Activated CD4-positive, alpha-beta T cell treated with anti-CD3 and anti-CD28 coated beads for 48 hours (primary cell): ENCODE measurements at places on chromosomes 3 and 15.
A peak's percentile ranks its signal among the peaks of the same experiment; 100 is the strongest.

DNA sequence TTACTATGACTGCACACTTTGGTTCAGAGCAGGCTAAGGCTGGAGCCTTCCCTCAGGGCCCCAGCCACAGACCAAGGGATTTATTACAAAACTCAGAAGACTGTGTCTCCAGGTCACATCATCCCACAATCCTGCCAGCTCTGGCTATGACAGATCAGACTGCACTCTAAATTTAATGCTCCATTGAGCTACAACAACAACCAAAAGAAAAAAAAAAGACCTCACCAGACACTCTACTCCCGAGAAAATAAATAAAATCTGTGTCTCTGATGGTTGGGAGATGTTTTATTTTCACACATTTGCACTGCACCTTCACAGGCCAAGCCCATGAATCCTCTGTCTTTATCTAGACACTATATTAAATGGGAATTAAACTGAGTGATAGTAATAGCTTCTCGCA is 50.8 kb upstream of the CTNNB1 start:
- DNase-seq: no peak

DNA sequence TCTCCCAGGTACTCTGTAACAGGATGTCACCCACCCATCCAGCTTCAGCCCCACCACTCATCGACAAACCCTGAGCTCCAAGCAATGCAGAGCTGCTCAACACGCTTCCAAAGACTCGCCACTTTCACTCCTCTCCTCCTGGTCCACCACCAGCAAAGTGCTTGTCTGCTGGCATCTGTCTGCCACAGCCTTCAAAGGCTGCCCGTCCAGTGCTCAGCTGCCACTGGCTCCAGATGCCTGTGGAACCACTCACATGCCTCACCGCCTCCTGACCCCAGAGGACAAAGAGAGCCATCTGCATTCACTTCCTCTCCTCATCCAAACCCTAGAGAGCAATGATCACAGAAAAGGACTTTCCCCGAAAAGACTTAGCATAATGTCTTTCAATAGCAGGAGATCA is 109.5 kb upstream of the OCA2 start:
- no peak for DNase-seq

DNA sequence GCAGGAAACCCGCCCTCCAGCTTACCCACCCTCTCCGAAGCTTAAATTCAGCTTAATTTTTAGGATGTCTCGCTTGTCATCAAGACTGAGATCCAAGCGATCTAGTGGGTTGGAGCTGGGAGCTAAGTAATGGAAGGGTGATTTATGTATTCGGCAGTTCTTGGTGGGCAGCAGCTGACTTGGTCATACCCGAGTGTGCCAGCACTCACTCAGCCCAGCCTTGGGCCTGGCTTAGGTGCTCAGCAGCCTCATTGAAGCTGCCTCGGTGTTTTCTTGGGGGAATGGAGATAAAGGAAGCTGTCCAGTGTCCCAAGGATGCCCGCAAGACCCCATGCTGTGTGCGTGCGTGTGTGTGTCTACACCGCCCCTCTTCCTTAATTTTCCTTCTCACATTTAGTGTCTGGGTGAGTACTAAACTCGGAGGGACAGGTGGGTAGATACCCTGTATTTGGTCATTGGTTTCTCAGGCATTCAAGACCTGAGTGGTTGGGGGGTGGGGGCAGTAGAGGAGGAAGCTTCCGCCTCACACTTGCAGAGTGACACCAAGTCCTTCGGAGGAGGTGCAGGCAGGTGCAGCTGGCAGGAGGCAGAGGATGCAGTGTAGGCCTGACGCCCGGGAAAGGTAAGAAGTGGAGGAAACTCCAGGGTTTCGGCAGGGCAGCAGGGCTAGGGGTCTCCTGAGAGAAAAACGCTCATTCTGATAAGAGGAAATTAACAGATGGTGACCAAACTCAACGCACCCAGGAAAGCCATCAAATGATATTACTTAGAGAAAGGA is 92.8 kb downstream of the PCSK6 start:
- no peak for DNase-seq

- no peak for DNase-seq
Measured at GRCh38 chr3:52860424-52860768, 25.6 kb upstream of the MUSTN1 start.

- no peak for DNase-seq
Measured at GRCh38 chr3:150520408-150520807, 25.9 kb downstream of the SERP1 start.

GRCh38 chr3:72145506-72146380 is 360.8 kb upstream of the PROK2 start:
- no peak for DNase-seq

GRCh38 chr15:80846031-80846815 is 67.1 kb downstream of the CEMIP start:
- DNase-seq: no peak

DNA sequence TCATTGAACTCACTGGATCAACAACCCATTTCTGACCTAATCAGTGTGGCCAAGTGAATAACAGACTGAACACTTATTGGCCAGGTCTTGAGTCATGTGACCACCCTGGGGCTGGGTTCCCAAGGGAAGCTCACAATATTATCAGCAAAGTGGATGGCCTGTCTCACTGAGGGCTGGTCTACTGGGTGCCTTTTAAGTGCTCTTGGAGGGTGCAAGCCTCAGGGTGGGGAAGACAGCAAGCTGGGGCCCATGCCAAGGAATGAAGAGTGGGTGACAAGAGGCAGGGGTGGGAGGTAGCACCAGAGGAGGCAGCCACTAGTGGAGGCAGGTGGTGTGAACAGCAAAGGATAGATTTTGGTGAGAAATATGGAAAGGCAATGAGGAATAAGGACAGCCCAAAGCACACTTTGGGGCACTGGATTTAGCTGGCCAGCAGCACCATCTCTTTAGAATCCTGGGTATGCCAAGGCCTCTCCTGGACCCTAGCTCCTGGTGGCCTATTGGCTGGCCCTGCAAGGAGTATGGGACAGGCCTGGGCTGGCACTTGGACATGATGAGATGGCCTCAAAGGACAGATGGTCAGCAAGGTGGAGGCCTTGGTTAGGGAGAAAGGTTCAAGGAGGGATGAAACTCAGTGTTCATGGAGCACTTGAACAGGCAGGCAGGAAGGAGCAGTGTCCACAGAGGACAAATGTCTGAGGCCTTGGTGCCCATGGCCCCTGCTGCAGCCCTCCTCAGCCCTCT is 34.2 kb downstream of the HMCES start:
- DNase-seq: no peak

- no peak for DNase-seq
Measured at GRCh38 chr3:122982216-122983185, 45.1 kb downstream of the SEMA5B start.

- no peak for DNase-seq
Measured at GRCh38 chr3:8723612-8724011, 10.0 kb upstream of the CAV3 start.

DNA sequence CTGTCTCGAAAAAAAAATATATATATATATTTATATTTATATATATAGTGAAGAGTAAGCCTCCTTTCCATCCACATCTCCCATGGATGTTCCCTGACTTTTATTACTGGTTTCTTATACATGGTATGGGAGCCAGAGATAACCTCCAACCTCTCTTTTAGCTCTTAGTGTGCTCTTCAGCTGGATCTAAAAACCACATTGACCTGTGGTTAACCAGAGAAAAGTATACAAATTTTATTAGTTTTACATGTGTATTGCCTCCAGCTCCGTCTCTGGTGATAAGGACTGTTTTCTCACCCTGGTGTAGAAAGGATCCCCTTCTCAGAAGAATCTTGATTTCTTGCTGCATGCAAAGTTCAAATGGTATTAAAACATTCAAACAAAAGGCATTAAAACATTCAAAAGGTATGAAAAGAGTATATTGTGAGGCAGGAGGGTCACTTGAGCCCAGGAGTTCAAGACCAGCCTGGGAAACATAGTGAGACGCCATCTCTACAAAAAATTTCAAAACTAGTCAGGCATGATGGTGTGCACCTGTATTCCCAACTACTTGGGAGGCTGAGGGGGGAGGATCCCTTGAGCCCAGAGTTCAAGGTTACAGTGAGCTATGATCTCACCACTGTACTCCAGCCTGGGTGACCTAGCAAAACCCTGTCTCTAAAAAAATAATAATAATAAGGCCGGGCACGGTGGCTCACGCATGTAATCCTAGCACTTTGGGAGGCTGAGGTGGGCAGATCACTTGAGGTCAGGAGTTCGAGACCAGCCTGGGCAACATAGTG is 13.5 kb upstream of the TTBK2 start:
- no peak for DNase-seq

DNA sequence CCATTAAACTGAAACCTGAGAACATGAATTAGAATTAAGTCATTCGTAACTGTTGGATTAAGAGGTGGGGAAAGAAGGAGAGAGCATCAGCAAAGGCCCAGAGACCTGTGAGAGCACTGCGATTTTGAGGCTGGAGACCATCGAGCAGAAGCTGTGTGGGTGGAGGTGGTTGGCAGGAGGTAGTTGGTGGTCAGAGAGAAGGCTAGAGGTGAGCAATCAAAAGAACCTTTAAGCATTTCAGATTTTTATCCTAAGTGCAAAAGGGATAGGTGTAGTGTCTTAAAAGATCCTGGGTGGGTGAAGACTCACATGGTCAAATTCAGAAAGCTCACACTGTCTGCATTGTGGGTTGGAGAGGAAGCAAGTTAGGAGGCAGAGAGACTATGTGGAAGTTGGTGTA is 65.1 kb upstream of the TEX264 start:
- DNase-seq: no peak

GRCh38 chr15:90306560-90306959 is 41.1 kb downstream of the NGRN start:
- peak; percentile 57 for DNase-seq

- no peak for DNase-seq
Measured at GRCh38 chr3:133949438-133949837, 53.8 kb upstream of the RAB6B start.

DNA sequence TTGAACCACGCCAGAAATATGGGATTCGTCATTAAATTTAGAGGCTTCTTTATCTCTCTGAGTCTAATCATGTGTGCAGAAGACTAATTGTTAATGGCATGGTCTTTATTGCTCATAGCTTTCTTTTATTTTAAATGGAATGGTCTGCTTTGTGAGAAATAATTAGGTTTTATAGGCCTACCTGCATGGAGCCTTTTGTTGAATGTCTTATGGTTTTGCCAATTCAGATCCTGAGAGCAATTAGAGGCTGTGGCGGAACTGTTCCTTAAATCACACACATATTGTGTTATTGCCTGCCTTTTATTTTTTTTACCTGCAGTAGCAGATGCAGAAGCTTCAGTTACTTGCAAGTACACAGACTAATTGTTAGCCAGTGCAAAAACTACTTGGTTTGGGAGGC is 306.2 kb downstream of the NLGN1 start:
- DNase-seq: no peak

- DNase-seq: peak; percentile 88
Measured at GRCh38 chr15:31328428-31328968, 1.9 kb downstream of the KLF13 start.

DNA sequence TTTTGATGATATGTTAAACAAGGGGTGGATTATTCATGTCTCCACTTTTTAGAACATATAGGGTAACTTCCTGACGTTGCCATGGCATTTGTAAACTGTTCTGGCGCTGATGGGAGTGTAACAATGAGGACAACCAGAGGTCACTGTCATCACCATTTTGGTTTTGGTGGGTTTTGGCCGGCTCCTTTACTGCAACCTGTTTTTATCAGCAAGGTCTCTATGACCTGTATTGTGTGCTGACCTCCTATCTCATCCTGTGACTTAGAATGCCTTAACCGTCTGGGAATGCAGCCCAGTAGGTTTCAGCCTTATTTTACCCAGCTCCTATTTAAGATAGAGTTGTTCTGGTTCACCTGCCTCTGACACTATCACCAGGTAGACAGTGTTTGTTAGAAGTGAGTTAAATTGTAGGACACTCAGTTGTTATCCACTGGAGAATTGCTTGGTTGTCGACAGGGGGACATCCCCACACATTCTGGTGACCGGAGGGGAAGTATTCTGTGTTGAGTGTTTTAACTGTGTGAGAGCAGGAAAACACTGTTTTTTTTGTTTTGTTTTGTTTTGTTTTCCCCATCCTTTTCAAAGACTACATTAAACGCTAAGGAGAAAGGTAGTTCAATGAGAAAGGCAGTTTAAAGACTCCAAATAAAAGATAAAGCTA is 36.9 kb upstream of the SKIL start:
- DNase-seq: no peak

DNA sequence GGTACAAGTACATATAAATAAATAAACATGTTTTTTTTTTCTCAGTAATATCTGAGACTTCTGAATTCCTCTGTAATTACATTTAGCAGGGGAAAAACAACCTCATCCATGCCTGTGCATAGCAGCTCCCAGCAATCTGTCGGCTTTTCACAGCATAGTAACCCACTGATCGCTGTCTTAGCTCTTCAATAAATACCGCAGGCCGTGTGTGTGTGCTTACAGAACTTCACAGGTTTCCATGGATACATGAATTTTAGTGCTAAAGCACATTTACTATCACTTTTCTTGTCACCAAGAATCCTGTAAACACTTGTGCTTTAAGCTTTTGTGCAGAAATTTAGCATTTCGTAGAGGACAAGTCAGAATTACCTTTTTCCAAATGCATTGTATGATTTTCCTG is 4.0 kb upstream of the PLAAT1 start:
- DNase-seq: no peak

GRCh38 chr3:184600685-184601377 is 39.2 kb downstream of the EPHB3 start:
- DNase-seq: no peak

DNA sequence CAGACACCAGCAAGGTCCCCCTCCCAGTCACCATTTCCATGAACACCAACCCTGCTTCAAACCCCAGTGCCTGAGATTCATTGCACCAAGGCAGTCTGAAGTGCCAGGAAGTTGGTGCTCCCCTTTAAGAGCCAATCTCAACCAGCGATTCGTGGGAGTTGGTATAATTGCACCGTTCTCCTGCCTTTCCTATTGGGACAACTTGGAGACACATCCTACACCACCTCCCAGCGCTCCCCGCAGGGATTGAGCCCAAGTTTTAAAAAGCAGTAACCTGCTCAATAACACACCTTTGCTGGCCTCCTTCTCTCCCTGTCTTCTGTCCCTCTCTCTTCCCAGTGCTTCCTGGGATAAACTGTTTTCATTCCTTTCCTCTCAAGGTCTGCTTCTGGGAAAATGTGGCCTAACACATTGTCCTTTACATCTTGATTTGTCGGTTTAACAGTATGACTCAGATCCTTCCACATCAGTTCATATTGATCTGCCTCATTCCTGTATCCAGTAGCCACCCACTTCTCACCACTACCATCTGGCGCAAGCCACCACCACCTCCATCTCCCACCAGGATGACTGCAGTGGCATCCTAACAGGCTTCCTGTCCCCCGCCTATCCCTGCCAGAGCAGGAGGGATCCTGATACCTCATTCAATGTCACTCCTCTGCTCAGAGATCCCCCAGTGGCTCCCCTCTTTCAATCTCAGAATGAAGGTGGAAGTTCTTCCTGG is 37.8 kb upstream of the HRH1 start:
- DNase-seq: no peak

- DNase-seq: no peak
Measured at GRCh38 chr3:170056710-170057454, 19.1 kb downstream of the GPR160 start.

- DNase-seq: no peak
Measured at GRCh38 chr3:134055661-134056060, 25.9 kb upstream of the SLCO2A1 start.
